ENCODE measurements at places on chromosomes 2 and 18. TPM values are rescaled to one million over a fixed set of nuclear protein-coding genes. Genes with fewer than 3 reads are reported as not detected.

The UGT1A5 gene
- total RNA-seq = not detected

The PDK1 gene
- total RNA-seq = 154 TPM

DNA sequence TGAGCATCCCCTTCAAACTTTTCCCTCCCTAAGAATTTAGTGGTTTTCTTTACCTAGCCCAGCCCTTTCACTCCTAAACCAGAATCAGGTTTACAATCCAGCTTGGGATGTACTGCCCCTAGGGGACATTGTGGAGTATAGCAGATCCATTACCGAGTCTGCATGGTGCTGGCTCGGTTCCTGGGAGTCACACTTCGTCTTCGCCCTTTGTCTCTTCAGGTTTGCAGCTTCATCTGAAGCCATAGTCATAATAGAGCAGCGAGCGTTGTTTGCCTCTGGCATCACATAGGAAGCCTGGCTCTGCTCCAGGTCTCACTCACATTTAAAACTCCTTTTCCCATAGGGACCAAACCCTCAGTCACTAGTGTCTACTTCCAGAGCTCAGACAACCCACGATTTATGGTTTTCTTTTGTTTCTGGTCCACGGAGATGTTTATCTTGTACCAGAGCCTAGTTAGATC, 16.8 kb upstream of the LYPD6 start:
- DNase-seq = peak; percentile 85

- DNase-seq = no peak
Observed at GRCh38 chr2:10686176-10686730, 3.5 kb downstream of the NOL10 start.

DNA sequence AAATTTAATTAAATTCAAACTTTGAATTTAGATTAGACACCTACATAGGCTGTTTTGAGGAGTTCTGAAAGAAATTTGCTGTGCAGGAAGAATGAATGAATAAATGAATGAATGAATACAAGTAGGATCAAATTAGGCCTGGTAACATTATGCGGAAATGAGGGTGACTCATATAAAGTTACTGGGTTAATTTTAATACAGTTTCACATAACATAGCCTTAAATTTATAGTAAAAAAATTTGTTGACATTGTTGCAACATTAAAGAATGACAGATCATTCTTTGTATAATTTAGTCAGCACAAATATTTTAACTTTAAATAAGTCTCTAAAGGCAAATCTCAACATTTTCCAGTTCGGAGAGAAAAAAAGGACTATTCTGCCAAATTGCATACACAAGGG, 1293.1 kb upstream of the SLC39A10 start:
- no peak for DNase-seq

DNA sequence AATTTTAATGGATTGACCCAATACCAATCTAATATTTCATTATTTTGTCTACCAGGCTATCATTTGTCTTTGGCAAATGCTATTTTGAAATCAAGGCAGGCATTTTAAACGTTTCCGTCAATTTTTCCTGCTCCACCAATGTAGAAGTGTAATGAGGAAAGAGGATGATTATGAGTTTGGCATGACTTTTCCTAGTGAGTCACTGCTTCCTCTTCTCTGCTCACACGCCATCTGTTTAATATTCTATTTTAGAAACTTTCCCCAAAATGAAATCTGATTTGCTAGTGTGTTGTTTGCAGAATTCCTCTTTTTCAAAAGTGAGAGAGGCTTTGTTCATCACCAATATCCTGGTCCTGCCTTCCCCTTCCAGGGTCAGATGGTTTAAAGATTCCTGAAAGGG, 42.5 kb upstream of the PID1 start:
- DNase-seq = no peak

- DNase-seq = peak; percentile 16
Observed at GRCh38 chr18:50726960-50727589, 92.7 kb downstream of the MRO start.

- no peak for DNase-seq
Observed at GRCh38 chr2:109238580-109238979, 109.6 kb downstream of the SH3RF3 start.

The GPATCH11 gene
- total RNA-seq = 4.8 TPM

GRCh38 chr2:174705321-174705720, 59.0 kb downstream of the CHRNA1 start:
- DNase-seq = no peak

DNA sequence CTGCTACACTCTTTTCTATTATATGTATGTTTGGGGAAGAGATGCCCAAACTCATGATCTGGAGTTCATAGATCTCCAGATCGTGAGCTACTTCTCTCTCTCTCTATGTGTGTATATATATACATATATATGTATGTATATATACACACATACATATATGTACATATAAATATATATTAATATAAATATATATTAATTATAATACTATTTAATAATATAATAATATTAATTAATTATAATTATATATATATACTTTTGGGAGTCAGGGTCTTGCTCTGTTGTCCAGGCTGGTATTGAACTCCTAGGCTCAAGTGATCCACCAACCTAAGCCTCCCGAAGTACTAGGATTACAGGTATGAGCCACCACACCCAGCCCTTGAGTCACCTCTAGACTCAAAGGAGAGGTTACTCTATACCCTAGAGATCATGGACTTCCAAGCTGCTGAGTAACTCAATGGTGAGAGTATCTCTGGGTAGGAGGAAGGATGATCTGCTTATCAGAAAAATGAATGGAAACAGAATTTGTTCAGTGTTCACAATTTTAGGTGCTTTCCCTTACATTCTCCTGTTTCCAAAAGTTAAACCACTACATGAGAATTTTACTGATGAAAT, 463.5 kb upstream of the TRIB2 start:
- no peak for DNase-seq

The SLC19A3 gene
- 1.7 TPM for total RNA-seq

GRCh38 chr2:201139836-201140604, 24.1 kb downstream of the CFLAR start:
- peak; percentile 34 for DNase-seq

GRCh38 chr2:235675678-235676535, 182.1 kb downstream of the AGAP1 start:
- DNase-seq = no peak

GRCh38 chr18:79326413-79327198, 69.1 kb upstream of the NFATC1 start:
- no peak for DNase-seq

- DNase-seq = no peak
Observed at GRCh38 chr2:65075176-65075575, 19.0 kb downstream of the CEP68 start.

DNA sequence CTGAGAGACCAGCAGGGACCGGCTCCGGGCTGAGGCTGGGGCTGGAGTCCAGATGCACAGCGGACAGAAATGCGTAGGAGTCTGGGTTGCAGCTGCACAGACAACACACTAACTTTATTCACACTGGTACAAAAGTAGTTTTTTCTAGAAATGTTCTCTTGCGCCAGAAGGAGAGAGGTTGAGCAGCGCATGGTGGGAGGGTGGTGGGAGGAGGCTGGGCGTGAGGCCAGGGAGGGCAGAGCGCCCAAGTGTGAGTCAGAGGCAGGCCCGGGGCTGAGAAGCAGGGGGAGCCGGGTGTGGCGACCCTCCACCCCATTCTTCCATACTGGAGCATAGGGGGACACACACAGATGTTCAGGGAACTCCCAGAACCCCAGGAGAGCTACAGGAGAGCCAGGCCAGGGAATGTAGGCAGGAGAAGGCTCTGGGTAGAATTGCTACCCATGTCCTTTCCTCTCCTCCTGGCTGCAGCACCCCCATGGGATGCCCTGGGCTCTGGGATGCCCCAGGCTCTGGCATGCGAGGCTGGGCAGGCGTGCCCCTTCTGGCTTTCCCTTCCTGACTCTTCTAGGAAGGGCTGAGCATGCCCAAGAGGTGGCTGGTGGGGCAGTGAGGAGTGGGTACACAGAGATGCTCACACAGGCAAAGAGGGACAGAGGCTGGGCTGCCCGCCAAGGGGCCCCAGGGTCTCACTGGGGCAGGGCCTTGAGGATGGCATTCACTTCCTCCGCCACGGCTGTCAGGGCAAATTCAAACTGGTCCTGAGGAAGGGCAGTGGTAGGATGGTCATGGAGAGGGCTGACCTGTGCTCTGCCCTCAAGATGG, 10.6 kb downstream of the DNAJB2 start:
- DNase-seq = no peak

DNA sequence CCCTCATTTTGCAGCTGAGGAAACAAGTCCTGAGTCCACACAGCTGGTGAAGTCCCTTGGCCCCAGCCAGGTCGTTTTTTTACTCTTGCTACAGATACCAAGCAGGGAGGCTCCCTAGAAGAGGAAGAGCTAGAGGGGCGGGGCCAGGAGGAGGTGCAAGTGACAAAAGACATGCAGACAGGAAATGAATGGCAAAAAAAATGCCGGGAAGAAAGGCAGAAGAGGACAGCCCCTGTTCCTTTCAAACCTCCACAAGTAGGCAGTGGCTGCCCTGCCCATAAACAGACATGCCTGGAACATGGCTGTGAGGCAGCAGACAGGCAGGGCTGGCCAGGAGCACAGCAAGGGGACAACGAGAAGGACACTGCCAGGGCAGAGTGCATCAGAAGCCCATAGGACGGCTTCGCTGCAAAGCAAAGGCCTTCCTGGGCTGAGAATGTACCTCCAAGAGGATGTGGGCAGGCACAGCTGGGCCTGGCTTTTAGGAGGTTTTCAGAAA, 108.7 kb downstream of the ZBTB7C start:
- peak; percentile 69 for DNase-seq

The TWIST2 gene
- 8.1 TPM for total RNA-seq

DNA sequence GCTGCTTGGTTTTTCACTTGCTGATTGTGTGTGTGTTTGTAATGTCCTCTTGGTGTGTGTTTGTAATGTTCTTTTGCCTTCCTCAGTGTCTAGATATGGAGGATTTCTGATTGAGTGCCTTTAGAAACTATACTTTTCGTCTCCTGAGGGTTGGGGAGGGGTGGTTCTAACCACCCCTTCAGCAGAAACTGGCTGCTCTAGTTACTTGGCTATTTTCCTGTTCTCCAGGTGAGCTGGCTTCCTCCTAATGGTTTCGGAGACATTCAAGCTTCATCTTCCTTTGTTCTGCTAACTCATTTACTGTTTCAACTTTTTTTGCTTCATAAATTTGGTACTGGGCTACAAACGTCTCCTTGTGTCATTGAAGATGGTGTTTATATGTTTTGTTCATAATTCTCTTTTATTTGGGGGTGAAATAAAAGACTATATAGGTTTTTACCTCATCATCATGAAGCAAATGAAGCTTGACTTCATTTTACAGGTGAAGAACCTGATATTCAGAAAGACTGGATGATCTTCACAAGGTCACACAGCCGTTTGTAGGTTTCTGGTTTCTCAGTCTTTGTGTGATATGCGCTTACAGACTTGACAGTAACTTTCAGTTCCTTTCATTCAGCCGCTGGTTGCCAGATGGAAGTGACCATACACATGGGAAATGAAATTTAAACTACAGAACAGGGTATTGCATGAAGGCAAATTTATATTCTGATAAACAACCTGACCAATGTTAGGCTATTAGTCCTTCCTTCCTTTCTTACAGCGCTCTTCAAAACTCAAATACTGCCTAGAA, 238.5 kb downstream of the GALR1 start:
- no peak for DNase-seq

The COL5A2 gene
- total RNA-seq = 130 TPM

The SERPINB7 gene
- not detected for total RNA-seq

GRCh38 chr18:48455555-48456478, 46.6 kb upstream of the ZBTB7C start:
- DNase-seq = no peak

- no peak for DNase-seq
Observed at GRCh38 chr2:56981554-56981953, 797.8 kb downstream of the CCDC85A start.

The INO80C gene
- total RNA-seq = 12.9 TPM

The LINC00305 gene
- total RNA-seq = not detected

The FBXO15 gene
- total RNA-seq = 0.55 TPM

DNA sequence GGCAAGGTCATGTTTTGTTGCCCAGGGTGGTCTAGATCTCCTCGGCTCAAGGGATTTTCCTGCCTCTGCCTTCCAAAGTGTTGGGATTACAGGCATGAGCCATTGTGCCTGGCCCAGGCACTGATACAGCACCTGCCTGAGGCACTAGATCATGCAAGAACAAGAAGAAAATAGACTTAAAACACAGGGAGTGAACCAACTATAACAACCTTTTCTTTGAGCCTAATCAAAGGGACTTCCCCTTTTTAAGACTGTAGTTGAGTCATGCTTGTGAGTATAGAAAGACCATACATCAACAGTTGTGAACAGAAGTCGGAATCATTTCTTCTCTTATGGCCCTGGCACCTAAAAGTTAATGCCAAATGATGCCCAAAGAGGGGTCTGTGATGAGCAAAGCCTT, 47.9 kb upstream of the MAPRE2 start:
- no peak for DNase-seq

GRCh38 chr18:8468921-8469335, 140.3 kb upstream of the RAB12 start:
- no peak for DNase-seq

- DNase-seq = no peak
Observed at GRCh38 chr2:194103941-194104659, 1552.9 kb upstream of the SLC39A10 start.

GRCh38 chr2:31522786-31523185, 58.0 kb downstream of the SRD5A2 start:
- no peak for DNase-seq

DNA sequence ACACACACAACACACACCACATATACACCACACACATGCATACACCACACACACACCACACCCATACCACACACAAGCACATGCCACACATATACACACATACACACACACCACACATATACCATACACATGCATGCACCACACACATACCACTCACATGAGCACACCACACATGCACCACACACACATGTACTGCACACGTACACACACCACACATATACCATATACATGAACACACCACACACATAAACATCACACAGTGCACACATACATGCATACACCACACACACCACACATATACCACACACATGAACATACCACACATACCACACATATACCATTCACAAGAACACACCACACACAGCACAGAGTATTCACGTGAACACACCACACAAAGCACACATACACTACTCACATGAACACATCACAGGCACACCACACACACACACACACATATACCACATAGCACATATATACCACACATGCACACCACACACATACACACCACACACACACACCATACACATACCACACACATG, 219.9 kb upstream of the RAB6C start:
- DNase-seq = no peak

- DNase-seq = no peak
Observed at GRCh38 chr18:40355726-40356125, 1599.3 kb upstream of the PIK3C3 start.

The TIGD1 gene
- 8.0 TPM for total RNA-seq

The SIX3 gene
- 1.7 TPM for total RNA-seq

Measured in H7 (cell line).